ENCODE measurements at places on chromosomes 3 and 15.

DNA sequence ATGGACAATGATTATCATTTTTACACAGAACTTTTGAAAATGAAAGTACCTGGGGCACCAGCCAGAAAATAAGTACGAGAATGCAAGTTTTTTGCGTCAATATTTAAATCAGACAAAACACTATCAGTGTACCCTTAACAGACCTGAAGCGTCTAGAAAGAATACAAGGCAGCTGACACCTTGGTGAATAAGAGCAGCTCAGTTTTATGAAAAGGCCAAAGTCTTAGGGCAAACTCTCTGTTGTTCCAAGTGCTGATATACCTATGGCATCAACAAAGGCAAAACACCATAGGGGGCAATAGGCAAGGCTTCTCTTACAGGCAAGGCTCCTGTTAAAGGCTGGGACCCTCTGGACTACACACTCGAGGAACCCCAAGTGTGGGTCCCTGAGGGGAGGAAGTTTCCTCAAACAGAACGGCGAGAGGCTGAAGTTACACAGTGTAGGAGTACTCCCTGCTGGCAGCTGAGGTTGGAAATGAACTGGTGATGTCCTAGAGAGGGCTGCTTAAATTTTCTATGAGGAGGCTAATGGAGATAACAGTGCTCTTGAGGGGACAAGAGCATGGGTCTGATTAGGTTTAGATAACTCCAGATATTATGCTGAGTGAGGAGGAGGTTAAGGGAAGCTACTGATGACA, 291.0 kb downstream of the TIGIT start:
- no peak for DNase-seq

DNA sequence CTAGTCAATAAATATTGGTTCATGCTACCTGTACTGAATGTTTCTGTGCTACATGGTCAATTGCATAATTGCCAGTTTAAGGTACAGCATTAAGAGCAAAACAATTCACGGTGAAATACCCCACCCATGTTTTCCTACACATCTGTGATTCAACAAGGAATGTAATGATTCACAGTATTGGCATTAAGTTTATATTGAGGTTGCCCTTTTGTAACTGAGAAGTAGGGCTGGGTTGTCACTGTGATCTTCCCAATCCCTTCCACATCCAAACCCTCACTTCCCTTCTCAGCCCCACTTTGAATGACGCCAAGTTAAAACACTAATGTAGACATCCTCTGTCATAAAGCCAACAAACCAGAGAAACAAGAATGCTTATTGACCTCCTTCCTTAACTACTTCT, 112.0 kb upstream of the TJP1 start:
- DNase-seq = no peak

- no peak for DNase-seq
Measured at GRCh38 chr15:49300856-49301255, 122.2 kb upstream of the FGF7 start.

DNA sequence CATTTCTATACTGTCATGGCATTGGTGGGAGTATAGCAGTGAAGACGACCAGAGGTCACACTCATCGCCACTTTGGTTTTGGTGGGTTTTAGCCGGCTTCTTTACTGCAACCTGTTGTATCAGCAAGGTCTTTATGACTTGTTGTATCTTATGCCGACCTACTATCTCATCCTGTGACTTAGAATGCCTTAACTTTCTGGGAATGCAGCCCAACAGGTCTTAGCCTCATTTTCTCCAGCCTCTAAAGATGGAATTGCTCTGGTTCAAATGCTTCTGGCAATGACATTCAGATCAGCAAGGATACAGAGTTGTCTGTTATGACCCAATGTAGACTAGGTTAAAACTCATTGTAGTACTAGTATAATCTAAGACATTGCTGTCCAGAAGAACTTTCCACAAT, 54.9 kb upstream of the LRTM1 start:
- no peak for DNase-seq

- DNase-seq = no peak
Measured at GRCh38 chr3:151009981-151010380, 37.5 kb upstream of the CLRN1 start.
